ENCODE measurements at places on chromosomes 7 and 10.

- no peak for DNase-seq
Measured at GRCh38 chr7:84784450-84784849, 402.4 kb downstream of the SEMA3D start.

DNA sequence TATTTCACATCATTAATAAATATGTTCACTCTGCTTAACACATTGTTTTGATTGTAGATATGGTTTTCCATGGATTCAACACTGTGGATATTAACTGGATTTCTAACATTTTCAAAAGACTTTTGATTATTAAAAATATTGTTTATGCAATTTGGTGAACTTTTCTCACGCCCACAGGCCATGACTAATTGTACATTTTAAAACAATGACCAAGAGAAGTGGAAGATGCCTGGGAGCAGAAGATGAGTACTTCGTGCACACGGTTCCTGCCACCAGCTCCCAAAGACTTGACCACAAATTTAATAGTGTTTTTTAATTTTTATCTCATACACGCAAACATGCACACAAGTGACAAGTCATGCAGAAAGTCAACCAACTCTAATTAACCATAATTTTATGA, 451.0 kb upstream of the ADARB2 start:
- DNase-seq, result no peak

GRCh38 chr10:127910464-127910770, 3.5 kb downstream of the PTPRE start:
- DNase-seq, result no peak

GRCh38 chr7:105304040-105304895, 84.5 kb downstream of the SRPK2 start:
- DNase-seq, result no peak

GRCh38 chr10:59805014-59805413, 51.8 kb upstream of the MRLN start:
- no peak for DNase-seq

DNA sequence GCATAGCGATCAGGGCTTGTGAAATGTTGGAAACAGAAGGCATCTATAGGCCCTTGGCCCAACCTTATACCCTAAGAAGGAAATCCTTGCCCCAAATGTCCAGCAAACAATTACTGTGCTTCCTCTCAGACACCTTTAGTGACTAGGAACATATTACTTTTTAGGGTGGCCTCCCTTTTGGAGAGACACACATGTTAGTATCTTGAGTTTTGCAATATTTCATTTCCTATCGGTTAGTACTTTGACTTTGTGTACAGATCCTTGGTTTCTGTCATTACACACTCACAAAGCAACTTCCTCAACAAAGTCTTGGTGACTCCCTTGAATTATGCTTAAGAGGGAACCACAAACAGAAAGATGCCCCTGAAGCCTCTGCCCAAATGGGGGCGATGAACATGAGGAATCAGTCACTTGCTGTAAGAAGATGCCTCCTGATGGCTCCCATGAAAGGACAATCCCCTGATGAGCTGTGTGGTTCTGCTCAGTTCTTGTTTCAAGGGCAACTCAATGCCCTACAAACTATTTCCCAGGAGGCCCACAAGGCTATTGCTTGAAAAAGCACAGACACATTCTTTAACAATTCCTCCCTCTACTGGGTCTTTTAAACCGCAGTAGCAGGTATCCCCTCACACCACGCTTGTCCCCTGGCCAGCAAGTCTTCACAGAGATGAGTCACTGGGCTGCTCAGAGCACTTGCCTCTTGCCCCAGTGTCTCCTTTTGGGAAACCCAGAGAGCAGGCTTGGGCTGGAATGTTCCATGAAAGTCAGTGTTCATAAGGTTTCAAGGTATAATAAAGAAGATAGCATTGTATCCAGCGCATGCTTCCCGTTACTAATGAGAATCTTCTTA, 196.2 kb downstream of the FANK1 start:
- DNase-seq, result no peak

GRCh38 chr10:6892864-6893263, 312.8 kb upstream of the PRKCQ start:
- DNase-seq, result no peak

GRCh38 chr10:26780106-26780792, 80.5 kb downstream of the ABI1 start:
- no peak for DNase-seq

Data from activated CD8-positive, alpha-beta memory T cell treated with anti-CD3 and anti-CD28 coated beads for 1 hour (primary cell).